ENCODE measurements at places on chromosomes 5 and 9.

DNA sequence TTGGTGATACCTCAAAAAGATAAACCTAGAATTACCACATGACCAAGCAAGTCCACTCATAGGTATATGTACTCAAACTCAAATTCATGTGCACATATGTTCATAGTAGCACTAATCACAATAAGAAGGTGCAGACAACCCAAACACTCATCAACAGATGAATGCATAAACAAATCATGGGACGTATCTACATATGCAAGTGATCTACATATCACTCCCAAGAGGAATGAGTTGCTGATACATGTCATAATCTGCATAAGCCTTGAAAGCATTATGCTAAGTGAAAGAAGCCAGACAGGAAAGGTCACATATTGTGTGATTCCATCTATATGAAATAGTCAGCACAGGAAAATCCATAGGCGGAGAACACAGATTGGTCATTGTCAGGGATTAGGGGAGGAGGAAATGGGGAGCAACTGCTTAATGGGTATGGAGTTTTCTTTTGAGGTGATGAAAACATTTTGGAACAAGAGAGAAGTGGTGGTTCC is 10.6 kb upstream of the GPX8 start:
- DNase-seq = no peak

- no peak for DNase-seq
Observed at GRCh38 chr5:115578657-115579056, 23.6 kb downstream of the TICAM2 start.

- DNase-seq = no peak
Observed at GRCh38 chr9:89877051-89878002, 272.5 kb downstream of the GADD45G start.

DNA sequence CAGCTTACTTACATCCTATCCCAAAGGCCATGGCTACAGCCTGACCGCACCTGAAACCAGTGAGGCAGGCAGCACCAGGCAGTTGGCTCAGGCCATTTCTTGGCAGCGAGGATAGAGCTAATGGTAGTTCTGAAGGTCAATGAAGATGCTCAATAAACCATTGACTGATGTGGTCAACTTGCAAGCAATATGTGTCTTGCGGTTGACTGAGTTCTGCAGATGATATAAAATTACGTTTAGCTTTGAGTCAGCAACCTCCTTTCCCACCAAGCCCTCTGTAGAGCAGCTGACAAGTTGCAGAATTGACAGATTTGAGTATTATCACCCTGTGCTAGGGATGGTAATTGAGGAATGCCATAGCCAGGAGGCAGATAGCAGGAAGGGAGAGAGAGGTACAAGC is 189.0 kb upstream of the PUM3 start:
- no peak for DNase-seq

GRCh38 chr5:176819476-176819875 is 9.1 kb downstream of the UNC5A start:
- no peak for DNase-seq

Data from amniotic epithelial cell (primary cell).